ENCODE measurements at places on chromosomes 5 and 9.

DNA sequence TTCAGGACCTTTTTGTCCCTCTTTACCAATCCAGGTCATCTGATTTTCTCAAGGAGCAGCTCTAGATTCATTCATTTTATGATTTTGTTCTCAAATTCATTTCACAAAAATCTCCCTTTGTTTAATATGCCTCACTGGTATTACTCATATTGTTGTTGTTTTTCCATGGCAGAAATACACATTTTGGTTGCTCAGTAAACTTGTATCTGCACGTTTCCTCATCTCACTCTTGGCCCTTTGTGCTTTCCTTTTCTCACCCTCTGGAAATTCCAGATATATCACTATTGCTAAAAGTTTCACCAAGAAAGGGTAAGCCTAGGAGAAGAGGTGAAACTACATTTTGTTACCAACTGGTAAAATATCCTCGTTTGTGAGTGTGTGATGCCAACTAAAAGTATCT is 14.8 kb downstream of the ASPN start:
- no peak for DNase-seq

DNA sequence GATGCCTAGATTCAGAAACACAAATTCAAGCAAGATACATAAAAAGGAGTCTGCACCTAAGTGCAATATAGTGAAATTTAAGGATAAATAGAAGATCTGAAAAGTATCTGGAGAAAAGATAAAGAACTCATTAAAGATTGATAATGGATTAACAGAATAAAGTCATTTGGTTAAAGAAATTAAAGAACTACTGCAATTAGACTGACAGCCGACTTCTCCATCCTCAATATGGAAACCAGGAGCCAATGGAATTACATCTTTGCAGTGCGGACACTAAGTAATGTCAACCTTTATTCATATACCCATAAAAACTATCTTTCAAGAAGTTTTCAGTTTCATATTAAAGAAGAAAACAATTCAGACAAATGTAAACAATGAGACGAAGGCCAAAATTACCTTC is 81.0 kb downstream of the MRPL36 start:
- no peak for DNase-seq

GRCh38 chr5:107204413-107204812 is 466.3 kb downstream of the EFNA5 start:
- no peak for DNase-seq

GRCh38 chr5:71695595-71695994 is 23.5 kb upstream of the CARTPT start:
- no peak for DNase-seq

- no peak for DNase-seq
Measured at GRCh38 chr9:128280084-128280622, 4.1 kb downstream of the SWI5 start.

- DNase-seq = no peak
Measured at GRCh38 chr5:79495311-79495710, 18.6 kb downstream of the HOMER1 start.

GRCh38 chr9:87884578-87885459 is 2.1 kb downstream of the SPATA31E1 start:
- no peak for DNase-seq

- no peak for DNase-seq
Measured at GRCh38 chr5:67206461-67206860, 9.9 kb upstream of the CD180 start.

DNA sequence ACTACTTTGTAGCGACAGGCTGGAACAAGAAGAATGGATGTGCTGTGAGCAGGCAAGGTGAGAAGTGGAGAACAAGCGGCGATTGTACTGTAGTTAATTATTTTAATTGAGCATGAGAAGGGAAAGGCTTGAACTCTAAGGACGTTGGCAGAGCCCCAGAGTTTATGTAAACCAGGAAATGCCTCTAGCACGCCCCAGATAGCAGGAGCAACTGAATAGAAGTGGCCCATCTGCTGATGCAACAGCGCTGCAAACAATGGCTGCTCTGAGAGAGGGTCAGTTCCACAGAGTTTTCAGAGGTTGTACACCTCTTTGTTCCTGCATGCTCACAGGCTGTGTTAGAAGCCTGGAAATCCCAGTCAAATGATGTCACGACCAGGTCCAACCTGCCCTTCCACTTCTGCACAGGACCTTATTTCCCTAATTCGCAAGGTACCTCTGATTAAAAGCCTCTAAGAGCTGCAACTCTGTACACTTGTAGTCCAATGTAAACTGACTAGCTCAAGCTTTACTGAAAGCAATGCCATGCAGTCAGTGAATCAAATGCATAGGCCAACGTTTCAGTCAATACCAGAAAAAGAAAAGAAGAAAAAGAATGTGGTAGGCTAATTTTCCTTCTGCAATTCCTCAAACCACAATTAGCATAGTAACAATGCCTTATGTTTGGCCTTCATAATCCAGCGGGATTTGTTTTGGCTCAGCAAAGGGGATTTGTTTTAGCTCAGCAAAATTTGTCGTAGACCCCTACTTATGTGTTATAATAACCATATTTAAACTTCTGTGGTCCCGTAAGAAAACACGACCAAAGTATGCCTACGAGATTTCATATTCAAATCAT is 119.6 kb upstream of the RETREG1 start:
- no peak for DNase-seq

- DNase-seq = no peak
Measured at GRCh38 chr5:79992891-79993657, 2.0 kb upstream of the MTX3 start.

DNA sequence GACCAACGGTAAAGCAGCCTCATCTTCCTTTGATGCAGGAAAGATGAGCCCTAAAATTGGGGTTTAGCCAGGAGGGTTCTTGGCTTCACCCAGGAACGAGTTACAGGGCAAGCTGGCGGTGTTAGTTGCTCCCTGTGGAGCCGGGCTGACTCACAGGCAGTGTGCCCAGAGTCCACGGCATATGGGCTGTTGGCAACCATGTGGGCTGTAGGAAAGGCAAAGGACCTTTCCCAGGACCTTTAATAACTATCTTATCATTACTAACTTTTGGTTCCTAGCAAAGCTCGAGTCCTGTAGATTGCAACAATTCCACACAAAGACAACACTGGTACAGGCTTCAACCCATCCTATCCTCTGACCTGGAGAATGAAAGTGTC is 29.8 kb upstream of the CLPTM1L start:
- DNase-seq = no peak

GRCh38 chr9:16352251-16352650 is 518.2 kb downstream of the BNC2 start:
- DNase-seq = no peak

- no peak for DNase-seq
Measured at GRCh38 chr5:159263569-159263905, 447 bp downstream of the UBLCP1 start.

DNA sequence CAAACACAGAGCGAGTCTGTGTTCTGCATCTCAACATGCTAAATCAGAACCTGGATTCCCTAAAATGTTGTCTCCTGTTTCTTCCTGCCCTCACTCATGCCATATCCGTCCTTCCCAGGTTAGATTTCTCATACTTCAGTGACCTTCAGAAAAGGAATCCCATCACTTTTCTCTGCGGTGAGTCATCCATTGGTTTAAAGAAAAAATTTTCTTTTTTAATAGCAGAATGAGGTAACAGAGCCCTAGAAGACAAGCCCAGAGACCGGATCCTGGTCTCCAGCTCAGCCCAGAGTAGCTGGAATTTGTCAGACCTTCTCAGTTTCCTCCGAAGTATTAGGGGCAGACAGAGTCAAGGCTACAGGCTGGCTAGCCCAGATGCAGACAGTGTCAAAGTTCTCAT is 143.2 kb upstream of the DMRT1 start:
- no peak for DNase-seq

DNA sequence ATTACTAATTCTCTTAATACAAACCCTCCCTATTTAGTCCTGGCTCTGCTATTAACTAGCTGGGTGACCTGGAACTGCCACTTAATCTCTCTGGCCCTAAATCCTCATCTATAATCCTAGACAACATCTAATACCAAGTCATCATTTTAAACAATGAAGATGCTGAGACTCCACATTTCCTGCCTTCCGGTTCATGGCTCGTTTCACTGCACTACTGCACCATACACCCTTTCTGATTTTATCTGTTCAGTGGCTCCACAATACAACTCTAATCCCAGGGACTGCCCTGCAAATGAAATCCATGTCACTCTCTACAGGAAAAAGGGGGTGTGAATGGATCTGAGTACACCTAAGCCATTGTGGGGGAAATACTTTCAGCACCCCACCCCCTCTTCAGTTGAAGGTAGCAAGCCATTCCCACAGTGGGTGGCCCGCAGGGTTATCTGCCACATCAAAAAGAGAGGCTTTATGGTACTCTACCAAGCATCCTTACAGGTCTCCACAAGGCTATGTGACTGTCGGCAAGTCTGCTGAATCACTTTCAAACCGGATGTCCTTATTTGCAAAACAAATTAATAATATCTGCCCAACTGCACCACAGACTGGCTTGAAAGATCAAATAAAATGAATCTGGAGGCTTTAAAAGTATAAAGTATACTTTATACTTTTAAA is 89.5 kb downstream of the EPB41L4A start:
- peak; percentile 3 for DNase-seq

- no peak for DNase-seq
Measured at GRCh38 chr5:143801252-143801939, 10.6 kb upstream of the HMHB1 start.

GRCh38 chr9:137478962-137479861 is 20.1 kb upstream of the NSMF start:
- DNase-seq = no peak

DNA sequence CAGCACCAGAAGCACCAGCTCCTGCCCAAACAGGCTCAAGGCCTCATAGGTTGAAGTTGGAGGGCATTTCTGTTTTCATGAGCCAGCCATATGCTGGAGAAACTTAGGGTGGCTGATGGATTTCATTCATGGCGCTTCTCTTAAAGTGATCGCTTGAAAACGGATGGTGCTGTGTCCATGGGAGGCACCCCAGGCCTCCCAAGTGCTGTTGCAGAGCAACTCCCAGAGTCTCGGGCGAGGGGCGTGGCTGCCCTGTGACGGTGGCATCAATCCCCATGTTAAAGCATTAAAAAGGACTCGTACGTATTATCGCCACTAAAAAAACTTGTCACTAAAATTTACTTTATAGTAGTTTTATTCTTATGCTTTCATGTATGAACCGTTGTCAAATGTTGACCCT is 128.3 kb downstream of the MRPL36 start:
- DNase-seq = no peak

DNA sequence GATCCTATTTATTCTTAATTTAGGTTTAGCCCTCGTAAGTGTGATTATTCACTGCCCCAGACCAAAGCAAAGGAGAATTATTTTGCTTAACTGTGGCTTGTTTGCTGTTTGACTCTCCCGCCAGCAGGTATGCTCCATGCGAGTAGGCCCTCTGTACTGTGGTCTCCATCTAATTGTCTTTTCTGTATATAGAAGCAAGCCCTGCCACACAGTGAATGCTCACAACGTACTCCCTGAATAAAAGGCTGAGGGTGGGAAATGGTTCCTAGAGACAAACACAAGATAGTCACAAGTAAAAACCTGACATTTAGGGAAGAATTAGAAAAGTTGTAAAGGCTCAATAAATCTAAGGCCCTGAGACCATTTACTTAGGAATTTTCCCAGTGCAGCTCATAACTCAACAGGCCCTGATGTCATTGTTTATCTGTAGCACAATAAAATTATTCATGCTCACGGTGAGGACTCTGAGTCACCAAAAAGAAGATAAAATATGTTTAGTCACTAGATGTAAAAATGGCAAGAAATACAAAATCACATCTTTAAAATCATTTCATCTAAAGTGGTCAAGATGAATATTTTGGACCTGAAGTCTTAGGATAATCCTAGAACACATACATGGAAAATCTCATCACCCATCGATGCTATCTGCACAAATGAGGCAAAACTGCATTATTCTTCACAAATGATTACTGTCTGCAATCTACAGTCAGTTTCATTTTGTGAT is 473.2 kb downstream of the ENC1 start:
- no peak for DNase-seq

GRCh38 chr5:149489605-149490037 is 61.6 kb downstream of the CSNK1A1 start:
- no peak for DNase-seq

DNA sequence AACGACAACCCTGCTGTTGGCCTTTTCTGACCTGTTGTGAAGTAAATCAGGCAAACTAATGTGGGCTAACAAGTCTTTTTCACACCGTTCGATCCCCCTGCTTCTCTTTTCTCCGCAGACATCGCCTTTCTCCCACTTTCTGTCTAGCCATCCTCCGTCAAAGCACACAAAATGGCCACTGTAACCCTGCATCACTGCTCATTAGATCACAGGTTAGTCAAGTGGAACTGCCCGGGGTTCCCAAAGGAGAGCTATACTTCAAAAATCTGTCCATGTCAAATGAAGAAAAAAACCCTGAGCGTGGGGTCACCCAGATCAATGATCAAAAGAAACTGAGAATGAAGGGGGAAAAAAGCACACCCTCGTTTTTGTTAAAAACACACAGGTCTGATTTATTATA is 212.1 kb downstream of the ARL15 start:
- DNase-seq = no peak

DNA sequence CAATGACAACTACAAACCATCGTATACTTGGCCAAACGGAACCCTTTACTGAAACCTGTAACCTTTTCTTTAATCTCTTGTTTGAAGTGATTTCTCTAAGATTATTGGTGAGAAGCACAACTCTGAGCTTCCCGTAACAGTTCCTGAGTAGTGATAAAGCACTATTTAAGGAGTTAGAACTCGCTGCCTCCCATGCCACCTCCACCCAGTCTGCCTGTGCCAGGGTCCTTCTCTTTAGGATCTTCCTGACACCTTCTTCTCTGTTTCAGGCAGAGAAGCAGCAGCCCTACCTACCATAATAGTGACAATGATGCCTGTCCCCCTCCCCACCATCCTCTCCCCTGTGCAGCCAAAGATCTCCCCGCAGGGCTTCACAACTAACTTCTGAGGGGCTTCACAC is 330.6 kb downstream of the ZSWIM6 start:
- no peak for DNase-seq

GRCh38 chr9:32426278-32426939 is 42.0 kb downstream of the ACO1 start:
- DNase-seq = no peak

- DNase-seq = no peak
Measured at GRCh38 chr5:177432839-177433657, 6.6 kb downstream of the GRK6 start.

GRCh38 chr9:134525841-134526583 is 115.6 kb upstream of the COL5A1 start:
- DNase-seq = no peak

DNA sequence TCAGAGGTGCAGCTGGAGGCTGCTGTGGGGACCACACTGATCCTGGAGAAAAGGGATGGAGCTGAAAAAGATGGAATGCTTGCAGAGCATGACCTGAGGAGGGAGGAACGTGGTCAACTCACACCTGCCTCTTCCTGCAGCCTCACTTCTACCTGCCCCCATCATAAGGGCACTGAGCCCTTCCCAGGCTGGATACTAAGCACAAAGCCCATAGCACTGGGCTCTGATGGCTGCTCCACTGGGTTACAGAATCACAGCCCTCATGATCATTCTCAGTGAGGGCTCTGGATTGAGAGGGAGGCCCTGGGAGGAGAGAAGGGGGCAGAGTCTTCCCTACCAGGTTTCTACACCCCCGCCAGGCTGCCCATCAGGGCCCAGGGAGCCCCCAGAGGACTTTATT is 5.9 kb upstream of the SLC6A7 start:
- no peak for DNase-seq
